ENCODE measurements at places on chromosomes 12 and 14.

DNA sequence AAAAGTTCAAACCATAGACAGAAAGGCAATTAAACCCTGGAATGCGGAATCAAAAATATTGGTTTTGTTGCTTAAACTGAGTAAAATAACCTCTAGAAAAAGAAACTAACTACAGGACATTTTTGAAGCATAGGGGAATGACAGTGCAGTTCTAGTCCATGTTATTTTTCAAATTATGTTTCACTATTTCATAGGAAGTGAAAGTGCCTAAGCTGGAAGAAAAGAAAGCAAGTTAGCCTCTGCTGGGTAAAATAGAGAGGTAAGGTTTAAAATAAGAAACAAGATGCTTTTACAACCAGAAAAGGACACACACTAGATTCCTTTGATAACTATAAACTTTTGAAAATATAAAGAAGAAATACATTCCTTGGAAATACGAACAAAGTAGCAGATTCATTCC is 1.1 kb downstream of the CLECL1 start:
- DNase-seq, result no peak

GRCh38 chr12:132600048-132601032 is 10.0 kb downstream of the LRCOL1 start:
- DNase-seq, result no peak

- no peak for DNase-seq
Measured at GRCh38 chr14:56585461-56586084, 6.0 kb downstream of the TMEM260 start.

DNA sequence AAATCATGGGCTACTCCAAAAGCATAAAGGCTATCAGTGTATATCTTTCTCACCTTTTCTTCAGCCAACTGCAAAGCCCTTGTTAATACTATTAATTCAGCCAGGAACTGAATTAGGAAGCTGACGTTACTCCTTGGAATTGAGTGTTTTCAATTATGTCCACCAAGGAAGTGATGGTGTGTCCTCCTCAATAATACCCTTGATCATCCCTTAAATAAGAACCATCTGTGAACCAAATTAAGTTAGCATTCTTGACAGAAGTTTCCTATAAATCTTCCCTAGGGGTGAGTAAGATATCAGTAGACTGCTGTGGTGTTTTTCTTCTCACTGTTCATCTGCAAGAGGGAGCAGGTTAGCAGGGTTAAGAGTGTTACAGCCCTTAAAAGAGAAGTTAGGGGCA is 252.3 kb upstream of the AVPR1A start:
- DNase-seq, result no peak

GRCh38 chr12:13152281-13152680 is 44.2 kb upstream of the EMP1 start:
- DNase-seq, result no peak

DNA sequence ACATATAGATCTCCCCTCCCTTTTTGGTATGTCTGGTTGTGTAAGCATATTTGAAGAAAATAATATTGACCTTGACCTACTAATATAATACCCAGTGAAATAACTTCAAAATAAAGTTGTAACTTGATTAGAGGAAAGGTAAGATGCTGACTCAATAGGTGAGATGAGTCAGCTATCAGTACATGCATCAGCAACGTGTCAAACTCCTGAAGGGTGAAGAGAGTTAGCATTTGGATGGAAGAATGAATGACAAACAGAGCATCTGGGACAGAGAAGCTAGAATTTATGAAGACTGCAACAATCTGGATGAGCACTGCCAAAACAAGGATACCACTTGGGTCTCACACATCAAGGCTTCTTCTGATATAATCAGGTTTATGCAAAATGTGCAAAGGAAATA is 74.9 kb downstream of the PPP2R5E start:
- no peak for DNase-seq

DNA sequence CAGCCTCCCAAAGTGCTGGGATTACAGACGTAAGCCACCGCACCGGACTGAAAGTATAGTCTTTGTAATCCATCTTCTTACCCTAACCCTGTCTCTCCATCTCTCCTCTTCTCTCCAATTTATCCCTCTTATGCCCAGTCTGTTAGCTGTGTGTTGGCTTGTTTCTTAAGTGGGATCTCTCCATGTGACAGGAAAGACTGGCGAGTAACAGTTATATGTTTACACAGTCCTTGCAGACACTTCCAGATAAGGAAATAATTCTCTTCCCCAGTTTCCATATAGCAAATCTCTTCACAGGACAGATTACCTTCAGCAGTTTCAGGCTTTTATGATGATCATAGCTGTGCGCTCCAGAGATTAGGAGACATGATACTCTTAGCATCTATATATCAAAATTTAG is 16.0 kb upstream of the DIP2B start:
- DNase-seq, result no peak

- no peak for DNase-seq
Measured at GRCh38 chr12:10503460-10503859, 2.2 kb upstream of the EIF2S3B start.

- DNase-seq, result no peak
Measured at GRCh38 chr12:106106892-106107291, 31.9 kb downstream of the NUAK1 start.

- no peak for DNase-seq
Measured at GRCh38 chr14:34259996-34260395, 202.0 kb downstream of the SPTSSA start.

DNA sequence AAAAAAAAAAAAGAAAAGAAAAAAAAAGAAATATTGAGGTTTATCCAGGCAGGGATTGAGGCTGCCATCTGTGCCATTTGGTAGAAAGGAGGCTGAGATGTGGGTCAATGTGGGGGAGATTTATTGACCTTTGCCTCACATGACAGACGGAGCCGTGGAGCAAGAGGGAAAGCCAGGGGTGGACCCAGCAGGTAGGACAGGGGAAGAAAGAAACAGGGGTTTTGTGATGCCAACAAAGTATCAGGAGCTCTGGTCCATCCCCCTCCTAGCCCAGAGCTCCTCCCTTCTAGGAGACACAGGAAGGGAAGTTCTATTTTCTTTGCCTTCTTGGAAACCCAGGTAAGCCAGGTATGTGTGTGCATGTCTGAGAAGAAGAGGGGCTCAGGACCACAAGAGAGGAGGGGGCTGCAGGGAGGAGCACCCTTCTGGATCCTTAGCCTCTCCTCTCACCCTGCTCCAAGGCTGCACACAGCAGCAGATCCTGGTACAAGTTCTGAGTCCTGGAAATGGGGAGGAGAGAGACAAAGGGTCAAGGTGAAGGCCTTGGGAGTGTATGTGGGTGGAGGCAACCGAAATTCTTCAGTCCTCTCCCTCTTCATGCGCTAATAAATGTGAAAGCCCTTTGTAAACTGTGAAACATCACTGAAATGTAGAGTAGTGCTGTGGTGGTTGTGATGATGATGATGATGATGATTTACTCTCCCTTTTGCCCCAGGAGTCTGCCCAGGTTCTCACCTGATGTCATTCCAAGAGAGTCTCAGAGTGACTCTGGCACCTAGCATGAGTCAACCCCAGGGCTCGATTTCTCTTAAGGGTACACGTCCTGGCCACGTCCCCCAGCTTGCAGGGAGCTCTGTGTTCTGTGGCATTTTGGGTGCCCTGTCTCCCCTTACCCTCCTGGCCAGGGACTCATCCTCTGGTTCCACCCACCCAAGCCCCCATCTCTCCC is 26.3 kb downstream of the ZFP36L1 start:
- no peak for DNase-seq

- no peak for DNase-seq
Measured at GRCh38 chr14:104362761-104363605, 216.6 kb upstream of the C14orf180 start.

DNA sequence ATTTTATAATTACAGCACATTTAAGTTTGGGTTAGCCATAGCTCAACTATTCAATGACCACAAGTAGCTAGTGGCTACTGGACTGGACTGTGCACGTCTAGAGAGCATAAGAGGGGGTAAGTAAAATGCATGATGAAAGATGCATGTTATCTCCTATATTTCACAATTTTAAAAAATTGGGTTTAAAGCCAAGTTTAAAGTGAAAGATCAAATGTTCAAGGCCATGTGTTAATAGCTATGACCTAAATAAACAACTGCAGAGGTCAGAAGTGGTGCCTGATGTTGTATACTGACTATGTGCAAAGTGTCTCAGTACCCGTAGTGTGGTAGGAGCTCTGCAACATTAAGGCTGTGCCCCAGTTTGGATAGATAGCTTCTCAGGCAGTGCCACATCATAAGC is 48.2 kb downstream of the BMP4 start:
- DNase-seq, result no peak

GRCh38 chr12:21451529-21451928 is 14.1 kb downstream of the PYROXD1 start:
- no peak for DNase-seq

DNA sequence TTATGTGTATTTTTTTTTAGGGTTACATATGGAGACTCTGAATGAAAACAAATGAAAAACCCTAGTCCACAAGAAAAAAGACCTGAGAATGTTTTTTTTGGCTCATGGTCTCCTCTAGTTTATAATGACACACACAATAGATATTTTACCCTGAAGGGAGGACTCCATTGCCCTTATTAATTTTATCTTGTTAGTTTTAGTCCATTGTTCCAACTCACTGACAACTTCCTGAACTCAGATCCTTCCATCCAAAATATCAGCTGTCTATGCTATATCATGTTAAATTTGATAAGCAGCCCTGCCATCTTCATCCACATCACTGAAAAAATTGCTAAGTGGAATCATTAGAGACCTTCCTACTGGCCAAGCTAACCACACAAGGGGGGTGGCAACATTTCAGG is 232.1 kb downstream of the MON2 start:
- DNase-seq, result no peak

- no peak for DNase-seq
Measured at GRCh38 chr14:50967790-50968189, 23.5 kb upstream of the PYGL start.

GRCh38 chr12:132163041-132163910 is 19.0 kb downstream of the NOC4L start:
- no peak for DNase-seq

DNA sequence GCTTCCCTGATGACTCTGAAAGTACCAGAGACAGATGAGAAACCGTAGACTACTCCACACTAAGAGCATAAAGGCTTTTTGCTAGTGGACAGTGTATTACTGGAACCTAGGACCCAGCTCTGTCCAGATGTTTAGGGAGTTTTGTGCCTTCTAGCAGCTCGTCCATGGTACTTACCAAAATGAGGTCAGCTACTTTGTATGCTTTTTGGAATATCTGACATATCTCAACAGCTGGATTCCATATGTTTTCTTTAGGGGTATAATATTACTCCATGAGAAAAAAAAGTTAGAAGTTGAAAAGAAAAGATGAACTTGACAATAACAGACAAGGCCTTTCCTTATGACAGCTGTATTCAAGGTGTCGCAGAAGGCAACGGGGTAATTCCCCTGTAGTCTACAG is 32.1 kb upstream of the FRMD6 start:
- no peak for DNase-seq

GRCh38 chr12:53224061-53224896 is 7.7 kb downstream of the RARG start:
- no peak for DNase-seq

DNA sequence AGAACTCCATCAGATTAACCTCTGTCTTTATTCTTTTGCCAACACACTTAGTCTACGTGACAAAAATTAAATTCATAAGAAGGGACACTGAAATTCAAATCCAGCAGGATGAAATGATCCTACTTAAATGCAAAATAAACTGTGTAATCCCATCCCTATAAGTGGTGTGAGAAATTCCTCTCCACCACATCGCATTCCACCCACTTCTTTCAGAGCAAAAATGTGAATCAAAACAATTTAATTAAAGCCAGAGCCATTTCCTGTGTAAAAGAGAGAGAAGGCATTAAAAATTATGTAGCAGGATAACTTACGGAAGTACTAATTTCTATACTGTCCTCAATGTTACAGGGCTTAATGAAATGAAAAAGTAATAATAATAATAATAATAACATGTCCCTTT is 844.3 kb downstream of the GALC start:
- no peak for DNase-seq

- DNase-seq, result no peak
Measured at GRCh38 chr12:2351161-2351560, 298.4 kb downstream of the CACNA1C start.

DNA sequence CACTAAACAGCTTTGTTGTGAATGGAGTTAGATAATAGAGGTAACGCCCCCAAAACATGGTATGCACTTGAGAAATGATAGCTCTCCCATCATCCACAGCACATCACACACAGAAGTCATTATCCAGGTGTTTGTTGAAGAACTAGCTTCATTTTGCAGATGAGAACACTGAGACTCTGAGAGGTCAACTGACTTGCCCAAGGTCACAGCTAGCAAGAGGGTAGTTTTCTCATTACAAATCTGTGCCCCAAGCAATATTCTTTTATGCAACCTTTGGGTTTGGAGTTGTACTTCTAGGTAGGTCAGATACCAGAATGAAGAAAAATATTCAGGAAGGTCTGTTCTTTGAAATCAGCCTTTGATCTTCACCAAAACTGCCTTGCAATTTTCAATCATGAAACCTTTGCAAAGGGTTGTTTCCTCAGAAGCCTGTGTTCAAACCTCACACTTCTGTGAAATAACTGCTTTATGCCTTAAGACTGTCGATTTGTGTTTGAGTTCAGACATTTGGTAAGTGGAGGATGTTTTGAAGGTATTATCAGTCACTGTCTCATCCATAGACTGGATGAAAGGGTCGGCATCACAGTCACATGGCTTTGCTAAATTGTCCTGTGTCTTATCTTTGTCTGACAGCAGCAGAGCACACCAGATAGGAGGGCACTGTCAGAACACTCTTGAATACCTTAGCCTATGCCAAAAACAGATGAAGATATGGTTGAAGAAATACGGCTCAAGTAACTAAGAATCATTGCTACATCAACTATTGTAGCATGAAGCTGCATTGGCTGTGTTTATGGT is 233.2 kb upstream of the BTG1 start:
- no peak for DNase-seq

DNA sequence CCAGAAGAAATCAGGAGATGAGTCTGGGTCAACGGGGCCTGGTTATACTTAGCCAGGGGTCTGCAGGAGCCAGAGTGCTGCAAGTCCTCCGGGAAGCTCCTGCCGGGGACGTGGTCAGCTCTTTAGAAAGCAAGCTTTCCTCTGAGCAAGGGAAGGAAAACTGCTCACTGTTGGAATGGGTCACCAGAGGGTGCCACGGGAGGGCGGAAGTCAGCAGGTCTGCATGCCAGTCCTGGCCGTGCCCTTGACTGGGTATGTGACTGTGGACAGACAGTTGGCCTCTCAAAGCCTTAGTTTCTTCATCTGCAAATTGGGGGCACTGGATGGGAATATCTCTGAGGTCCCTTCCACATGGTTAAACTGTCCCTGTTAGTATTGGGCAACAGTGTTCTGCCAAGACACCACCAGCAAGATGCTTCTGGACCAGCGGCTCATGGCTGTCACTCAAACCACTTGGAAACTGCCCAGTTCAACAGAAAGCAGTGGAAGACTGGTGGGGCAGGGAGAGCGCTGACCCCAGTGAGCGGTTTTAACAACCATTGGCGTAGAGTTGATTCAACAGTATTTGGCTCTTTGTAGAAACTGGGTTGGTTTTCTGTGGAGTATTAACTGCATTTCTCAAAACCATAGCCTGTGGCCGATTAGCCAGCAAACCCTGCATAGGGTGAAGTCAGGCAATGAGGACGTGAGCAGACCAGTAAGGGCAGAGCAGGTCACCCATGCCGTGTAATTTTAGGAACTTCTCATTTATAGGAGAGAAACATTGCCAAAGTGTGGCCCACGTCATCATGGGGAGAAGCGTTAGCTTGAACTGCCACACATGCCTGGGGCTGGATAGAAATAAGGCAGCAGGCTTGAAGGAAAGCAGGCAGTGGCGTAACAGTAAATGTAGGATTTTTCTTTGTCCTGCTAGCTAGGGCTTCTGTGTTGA is 163.9 kb upstream of the PRMT8 start:
- no peak for DNase-seq

- no peak for DNase-seq
Measured at GRCh38 chr12:50986966-50987737, 34.8 kb downstream of the HIGD1C start.

Data from stimulated activated CD8-positive, alpha-beta memory T cell treated with anti-CD3 and anti-CD28 coated beads, Interleukin-4, amount 100 ng/mL, for 1 hour (primary cell).